Large intestine (tissue), 12 donors: ENCODE measurements at places on chromosomes 4 and X. TPM values are rescaled to one million over a fixed set of nuclear protein-coding genes. Genes with fewer than 3 reads are reported as not detected.

Gene GAGE12H
- not detected for polyA plus RNA-seq

Gene GYPE
- 0.70 TPM for polyA plus RNA-seq

Gene RAB9B
- 3.2 TPM for polyA plus RNA-seq

Gene MAGEB1
- polyA plus RNA-seq: not detected

Gene GAGE12F
- polyA plus RNA-seq: not detected

Gene PABPC1L2A
- 0.06 TPM for polyA plus RNA-seq

Gene ASB5
- 0.22 TPM for polyA plus RNA-seq

Gene AFF2
- 1.6 TPM for polyA plus RNA-seq

Gene CLDN34
- 0.07 TPM for polyA plus RNA-seq

Gene CCDC110
- polyA plus RNA-seq: 0.94 TPM

Gene HPGDS
- polyA plus RNA-seq: 5.0 TPM

Gene CUL4B
- 37.9 TPM for polyA plus RNA-seq

DNA sequence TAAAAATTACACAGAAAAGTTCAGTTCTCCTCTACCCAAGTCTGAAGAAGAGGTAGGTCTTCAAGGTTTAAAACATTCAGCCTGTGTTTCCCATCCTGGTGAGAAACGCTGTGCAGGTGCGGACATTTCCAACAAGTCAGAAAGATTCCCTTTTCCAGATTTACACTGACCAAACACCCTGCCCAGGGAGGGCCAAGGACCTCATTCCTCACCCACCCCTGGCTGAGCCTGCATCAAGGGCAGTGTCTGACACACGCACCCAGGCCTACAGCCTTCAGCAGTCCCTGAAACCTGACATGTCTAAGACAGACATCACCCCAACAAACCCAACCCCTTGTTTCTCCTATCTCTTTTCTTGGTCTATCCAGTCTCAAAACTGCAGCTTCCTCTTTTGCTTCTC, 105.9 kb downstream of the APBB2 start:
- no peak for DNase-seq

- DNase-seq: peak; percentile 22
Measured at GRCh38 chr4:169774466-169775445, 17.0 kb upstream of the HPF1 start.

DNA sequence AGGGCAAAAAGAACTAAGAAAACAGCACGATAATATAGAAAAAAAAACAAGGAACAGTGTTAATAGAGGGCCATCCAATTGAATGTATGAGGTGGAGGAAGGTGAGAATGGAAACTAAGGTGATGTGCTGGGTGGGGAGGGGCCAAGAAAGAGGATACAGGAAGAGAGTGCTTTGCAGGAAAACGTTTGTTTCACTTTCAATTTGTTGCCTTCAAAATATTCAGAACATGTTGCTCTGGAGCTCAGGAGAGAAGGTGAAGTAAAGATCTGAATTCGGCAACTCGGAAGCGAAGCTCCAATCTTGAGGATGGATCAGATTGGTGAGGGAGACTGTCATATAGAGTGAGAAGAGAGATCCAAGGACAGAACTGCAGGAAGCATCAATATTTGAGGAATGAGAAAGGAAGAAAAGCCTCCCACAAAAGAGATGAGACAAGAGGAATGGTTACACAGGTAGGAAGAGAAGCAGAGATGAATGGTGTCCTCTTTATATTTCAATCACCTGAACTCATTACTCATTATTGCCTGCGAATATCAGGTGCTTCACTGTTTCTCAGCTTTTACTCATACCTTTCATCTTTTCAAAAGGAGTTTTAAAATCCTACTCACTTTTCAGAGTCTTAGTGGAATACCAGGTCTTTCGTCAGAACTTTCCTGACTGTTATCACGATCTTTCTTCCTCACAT, 14.7 kb upstream of the SEC24D start:
- peak; percentile 62 for DNase-seq

GRCh38 chr4:15725608-15726007, 22.7 kb downstream of the BST1 start:
- no peak for DNase-seq

DNA sequence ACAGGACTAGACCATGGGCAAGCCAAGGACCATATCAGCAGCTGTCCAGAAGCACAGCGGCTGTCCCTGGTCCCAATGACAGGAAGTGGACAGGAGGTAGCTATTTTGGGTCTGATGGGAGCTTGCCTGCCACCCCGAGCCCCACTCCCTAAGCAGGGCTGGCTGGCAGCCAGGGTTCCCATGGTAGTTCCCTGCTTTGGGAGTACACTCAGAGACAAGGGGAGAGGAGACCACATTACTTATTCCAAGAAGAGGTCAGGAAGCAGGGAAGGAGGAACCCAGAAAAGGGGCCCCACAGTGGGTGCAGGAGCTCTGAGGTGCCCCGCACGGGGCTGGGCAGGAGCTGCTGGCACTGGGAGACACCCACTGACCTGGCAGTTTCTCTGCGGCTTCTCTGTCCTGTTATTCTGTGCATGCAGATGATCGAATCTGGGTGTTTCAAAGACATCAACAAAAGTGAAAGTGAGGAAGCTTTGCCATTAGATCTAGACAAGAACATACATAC, 36.3 kb downstream of the HTT-AS start:
- DNase-seq: no peak

DNA sequence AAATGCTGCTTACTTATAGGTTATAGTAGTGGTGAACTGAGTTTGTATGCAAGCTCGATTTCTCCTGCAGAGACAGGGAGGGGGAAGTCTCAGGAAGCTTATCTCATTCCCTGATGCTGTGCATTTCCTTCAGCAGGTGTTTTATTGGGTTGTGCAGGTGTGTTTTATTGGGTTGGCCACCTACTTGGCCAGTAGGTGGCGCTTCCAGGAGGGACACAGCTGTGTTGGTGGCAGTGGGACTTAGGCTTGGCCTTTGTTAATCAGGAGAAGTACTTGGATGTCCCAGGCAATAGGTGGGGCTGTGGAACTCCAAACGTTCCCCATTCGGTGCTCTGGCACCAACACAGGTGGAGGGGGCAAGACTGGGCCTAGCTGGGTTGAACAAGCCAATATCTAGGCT, 196.0 kb upstream of the DCAF8L1 start:
- no peak for DNase-seq

DNA sequence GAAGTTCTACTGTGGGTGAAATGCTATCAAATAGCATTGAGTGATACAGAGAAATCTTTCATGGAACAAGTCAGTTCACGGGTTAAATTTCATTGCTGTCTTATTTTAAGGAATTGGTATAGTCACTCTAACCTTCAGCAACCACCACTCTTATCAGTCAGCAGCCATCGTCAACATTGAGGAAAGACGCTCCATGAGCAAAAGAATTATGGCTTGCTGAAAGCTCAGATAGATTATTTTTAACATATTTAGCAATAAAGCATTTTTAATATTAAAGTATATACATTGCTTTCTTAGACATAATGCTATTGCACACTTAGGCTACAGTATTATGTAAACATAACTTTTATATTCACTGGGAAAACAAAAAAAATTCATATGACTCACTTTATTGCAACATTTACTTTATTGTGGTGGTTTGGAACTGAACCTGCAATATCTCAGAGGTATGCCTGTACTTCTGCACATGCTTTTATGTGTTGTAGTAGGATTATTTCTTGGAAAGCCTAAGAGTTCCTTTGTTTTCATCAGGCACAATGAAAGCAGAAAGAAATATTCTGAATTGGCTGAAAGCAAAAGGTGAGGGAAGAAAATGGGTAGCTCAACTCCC, 586.7 kb downstream of the GBA3 start:
- no peak for DNase-seq

DNA sequence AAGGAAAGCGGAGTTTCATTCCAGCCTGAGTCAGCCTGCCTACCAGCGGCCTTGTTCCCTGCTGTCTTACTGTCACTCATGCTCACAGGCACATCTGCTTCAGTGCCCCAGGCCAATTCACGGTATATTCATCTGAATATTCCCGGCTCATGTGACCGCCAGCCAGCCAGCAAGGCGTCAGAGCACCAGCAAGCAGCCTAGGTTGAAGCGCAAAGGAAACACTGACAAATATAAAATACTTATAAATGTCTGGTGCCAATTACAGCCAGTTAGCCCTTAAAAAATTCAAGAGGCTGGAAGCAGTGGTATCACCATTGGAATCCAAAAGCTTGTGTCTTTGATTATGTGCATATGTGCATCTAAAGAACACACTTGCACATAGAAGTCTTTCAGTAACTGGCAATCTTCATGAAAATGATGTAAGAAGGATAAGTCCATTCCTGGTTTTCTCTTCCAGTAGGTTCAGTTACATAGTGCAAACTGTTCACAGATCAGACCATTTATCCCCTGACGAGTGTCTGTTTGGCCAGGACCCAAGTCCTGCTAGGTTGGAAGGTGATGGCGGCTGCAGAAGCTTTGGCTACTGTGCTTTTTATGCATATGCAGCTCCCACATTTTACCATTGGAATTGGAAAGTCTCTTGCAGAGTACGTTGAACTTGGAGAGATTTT, 61.3 kb downstream of the LUZP4 start:
- no peak for DNase-seq

GRCh38 chr4:161799710-161800109, 364.1 kb downstream of the FSTL5 start:
- no peak for DNase-seq

GRCh38 chrX:47706575-47706974, 47.6 kb upstream of the UXT start:
- DNase-seq: no peak

DNA sequence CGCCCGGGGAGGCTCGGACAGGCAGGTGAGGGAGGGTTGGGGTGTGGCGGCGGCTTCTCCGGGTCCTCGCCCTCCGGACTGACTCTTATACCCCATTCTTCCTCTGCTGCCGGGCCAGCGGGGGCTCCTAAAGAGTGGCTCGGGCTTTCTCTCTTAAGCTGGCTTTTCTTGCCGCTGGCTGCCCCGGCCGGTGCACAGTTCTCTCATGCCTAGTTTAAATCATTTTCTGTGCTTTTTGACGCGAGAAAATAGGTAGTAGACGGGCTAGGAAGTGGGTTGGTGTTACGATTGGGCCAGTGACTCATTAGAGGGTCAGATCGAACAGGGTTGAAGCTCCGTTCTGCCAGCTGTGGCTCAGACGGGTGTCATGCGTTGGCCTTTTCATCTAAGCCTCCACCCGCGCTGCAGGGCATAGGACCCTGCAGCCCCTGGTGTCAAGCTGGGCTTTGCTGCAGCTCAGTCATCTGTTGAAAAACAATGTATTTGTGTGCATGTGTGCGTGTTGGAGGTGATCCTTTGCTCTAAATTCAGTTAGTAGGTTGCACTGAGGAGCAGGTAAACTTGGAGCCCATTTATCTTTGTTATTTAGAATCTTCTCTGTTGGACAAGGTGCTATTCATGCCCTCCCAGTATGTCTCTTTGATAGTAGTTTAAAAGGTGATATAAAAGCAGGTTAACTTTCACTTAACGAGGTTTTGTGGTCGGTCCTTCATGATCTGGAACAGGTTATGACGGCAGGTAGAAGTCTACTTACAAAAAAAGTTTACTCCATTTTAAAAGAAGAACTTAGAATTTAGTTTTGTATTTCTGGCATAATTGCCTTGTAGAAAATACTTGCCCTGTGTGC, 802 bp downstream of the BMP2K start:
- peak; percentile 67 for DNase-seq

DNA sequence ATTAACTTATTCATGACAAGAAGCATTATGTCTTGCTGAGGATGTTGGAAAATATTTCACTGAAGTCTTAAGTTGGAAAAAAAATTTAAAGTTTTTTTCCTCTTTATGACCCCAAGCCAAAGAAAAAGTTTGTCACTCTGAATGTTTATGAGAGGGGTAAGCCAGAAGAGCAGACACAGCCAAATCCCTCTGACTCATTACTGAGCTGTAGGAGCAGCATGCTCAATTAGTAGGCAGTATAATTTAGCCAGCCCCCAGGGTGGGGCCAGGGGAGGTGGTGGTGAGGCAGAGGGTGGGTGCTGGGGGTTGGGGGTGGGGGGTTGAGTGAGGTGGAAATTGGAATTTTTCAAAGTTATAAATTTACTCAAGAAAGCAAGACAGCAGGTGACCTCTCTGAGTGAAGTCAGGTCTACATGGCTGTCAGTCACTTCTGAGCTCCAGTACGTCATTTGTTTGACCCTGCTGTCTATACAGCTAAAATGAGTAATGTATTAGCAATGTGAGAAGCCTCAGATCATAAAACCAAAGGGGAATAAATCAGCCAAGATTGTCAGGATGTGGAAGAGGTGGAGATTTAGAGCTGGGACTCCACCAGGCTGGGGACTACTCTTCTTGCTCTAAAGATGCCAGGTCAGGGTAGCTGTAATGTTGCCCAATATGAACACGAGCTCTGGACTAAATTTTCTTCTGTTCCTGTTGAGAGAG, 98.8 kb upstream of the NDP start:
- no peak for DNase-seq

DNA sequence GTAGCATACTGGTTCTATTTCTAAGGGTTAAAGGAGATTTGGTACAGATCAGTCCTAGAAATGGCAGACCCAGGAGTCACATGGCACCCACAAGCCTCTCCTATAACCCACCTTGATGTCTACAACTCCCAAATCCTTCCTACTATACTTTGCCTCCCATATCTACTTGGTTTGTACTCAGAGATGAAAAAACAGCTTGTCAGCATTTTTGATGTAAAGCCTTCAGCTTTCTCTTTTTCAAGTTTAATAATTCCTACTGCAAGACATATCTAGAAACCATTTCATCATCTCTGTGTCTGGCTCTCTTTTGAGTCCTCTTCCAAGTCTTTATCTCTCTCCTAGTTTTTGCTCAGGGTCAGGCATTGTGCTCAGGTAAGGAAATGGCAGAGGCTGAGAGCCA, 82.9 kb downstream of the NYX start:
- DNase-seq: no peak

DNA sequence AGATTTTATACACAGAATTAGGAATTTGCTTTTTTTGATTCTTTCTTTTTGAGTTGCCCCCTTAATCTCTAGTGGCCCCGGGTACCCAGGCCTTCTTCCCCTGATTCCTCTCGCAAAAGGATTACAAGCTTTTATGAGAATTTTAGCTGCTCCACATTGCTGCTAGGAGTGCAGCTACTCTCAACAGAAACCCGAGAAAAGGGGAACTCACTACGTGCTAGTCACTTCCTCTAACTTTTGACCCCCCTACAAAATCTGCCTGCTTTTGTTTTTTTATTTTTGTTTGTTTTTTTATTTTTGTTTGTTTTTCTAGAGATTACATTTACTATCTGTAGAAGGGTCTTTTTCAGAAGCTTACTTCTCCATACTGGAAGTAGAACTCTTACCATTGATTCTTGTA, 64.1 kb downstream of the ZNF81 start:
- no peak for DNase-seq

- no peak for DNase-seq
Measured at GRCh38 chr4:52635560-52635959, 23.5 kb downstream of the USP46 start.

DNA sequence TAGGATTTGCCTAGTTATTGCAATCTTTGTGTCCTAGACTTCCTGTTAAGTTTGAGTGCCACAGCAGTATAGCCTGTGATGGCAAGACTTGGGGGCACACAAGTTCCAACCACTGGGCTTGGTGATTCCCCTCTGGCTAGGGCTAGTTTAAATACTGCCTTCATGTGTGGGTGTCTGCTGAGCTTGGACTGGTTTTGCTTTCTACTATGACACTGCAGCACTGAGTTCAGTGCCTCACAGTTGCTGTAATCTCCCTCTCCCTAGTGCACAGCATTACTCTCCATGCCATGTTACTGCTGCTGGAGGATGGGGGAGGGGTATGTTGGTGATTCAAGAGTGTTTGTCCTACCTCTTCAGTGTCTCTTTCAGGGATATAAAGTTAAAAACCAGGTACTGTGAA, 379.6 kb downstream of the IL15 start:
- DNase-seq: no peak
